ENCODE measurements at places on chromosomes 2 and 18.

- DNase-seq, result no peak
Observed at GRCh38 chr2:99811544-99811943, 321.7 kb upstream of the REV1 start.

- no peak for DNase-seq
Observed at GRCh38 chr18:47730795-47731194, 199.7 kb downstream of the SMAD2 start.

DNA sequence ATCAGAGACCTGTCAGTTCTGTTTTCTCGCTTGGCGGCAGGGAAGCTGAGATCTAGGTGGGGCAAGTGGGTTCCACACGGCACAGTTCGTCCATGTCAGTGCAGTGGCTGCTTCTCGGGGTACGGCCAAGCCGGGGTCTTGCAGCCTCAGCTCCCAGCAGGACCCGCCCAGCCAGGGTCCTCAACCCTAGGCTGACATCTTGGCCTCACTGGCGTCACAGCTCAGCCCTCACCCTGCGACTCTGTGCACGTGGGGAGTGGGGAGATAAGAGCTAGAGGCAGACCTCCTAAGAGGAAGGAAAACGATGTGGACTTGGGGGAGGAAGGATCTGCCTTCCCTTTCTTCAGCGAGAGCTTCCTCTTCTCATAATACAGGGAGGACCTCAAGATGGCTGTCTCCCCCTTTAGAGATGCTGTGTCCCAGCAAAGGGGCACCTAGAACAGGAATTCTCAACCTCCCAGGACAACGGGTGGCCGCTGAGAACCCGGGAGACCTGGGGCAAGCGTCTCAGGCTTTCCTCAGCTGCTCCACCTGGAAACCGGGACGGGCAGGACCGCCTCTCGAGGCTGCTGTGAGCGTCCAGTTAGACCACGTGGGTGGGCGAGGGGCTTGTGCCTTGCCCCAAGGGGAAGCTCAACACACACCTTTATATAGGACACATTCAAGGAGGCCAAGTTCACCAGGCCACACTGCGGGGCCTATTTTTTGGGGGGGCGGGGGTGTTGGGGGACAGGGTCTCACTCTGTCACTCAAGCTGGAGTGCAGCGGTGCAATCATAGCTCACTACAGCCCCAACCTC is 23.5 kb upstream of the KLF11 start:
- no peak for DNase-seq

DNA sequence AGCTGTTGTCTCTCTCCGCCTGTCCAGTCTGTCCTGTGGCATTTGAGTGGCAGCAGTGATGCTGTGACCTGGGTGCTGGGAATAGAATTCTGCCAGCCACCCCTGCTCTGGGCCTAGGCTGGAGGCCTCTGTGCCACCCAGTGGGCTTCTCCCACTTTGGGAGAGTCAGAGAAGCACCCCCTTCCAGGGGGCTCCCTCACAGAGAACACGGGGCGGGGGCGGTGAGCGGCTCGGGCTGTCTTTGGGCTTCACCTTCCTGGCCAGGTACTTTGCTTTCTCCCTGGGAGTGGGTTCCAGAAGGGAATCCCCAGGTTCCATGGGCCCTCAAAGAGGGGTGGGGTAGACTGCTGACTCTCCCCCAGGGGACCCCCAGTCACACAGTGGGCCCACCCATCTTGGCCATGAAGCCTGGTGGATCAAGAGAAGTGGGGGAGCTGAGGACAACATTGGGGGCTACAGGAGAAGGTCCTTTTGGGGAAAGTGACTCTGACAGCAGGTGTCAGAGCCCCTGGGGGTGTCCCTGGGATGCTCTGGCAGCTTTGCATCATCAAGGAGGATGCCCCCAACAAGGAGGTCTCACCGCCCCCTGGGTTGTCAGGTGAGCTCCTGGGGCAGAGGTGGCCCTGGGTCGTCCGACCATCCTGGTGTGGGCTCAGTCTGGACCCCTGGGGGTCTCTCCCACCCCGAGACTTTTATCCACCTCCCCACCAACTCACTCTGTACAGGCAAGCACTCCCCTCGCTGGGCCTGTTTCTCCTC is 18.8 kb upstream of the BOK start:
- no peak for DNase-seq

GRCh38 chr18:44958455-44958854 is 277.8 kb downstream of the SETBP1 start:
- no peak for DNase-seq

GRCh38 chr18:51121597-51121857 is 76.0 kb downstream of the MEX3C start:
- no peak for DNase-seq

GRCh38 chr2:85913884-85914881 is 25.4 kb upstream of the ST3GAL5 start:
- no peak for DNase-seq

GRCh38 chr18:25435149-25435782 is 83.3 kb upstream of the ZNF521 start:
- no peak for DNase-seq

GRCh38 chr18:13279181-13280069 is 60.9 kb downstream of the LDLRAD4 start:
- no peak for DNase-seq

GRCh38 chr2:204727368-204727767 is 182.1 kb downstream of the PARD3B start:
- DNase-seq, result no peak

DNA sequence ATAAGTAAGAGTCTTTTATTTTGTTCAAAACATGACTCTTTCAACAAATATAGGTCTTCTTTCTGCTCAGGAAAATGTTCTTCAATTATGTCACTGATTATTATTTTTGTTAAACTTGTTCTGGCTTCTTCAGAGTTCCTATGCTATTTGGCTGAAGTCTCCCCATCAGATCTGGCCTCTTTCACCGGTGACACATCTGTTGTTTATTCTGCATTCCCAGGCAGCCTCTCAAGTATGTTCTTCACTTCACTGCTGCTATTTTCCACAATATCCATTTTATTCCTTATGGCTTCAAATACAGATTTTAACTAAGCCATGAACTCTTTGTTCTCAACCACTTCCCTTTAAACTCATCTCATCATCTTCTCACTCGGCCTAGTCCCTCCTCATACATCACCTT is 45.7 kb downstream of the HDAC4 start:
- no peak for DNase-seq

GRCh38 chr2:155060896-155061295 is 362.4 kb downstream of the KCNJ3 start:
- no peak for DNase-seq

- no peak for DNase-seq
Observed at GRCh38 chr2:207480521-207481040, 49.2 kb upstream of the CREB1 start.

DNA sequence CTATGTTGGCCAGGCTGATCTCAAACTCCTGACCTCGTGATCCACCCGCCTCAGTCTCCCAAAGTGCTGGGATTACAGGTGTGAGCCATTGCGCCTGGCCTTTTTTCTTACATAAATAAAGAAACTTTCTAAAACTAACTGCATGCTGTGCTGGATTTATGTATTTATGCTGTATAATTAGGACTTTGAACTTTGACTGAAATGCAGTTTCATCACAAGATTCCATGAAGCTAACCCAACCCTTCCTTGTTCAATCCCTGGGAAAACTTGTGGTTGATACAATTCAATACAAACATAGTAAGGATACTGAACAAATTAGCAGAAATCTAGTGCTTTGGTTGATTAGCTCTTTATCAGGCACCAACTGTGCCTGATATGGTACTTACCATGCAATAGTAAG is 20.9 kb upstream of the SLC35F5 start:
- DNase-seq, result no peak

DNA sequence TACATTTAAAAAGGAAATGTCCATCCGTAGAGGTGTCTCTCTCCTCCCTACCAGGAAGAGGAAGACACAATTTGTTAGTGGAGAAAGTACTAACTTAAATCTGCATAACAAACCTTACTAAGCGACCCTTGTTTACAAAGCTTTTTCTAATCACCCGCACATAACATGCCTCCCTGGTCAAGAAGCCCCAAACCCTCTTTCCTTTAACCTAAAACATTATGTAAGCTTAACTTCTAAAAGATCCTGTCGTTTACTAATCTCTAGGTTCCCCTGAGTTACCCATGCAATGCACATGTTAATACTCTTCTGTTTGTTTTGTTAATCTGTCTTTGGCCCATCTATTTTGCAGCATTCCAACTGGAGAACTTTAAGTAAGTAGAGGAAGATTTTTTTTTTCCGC is 630.3 kb upstream of the NRXN1 start:
- no peak for DNase-seq

DNA sequence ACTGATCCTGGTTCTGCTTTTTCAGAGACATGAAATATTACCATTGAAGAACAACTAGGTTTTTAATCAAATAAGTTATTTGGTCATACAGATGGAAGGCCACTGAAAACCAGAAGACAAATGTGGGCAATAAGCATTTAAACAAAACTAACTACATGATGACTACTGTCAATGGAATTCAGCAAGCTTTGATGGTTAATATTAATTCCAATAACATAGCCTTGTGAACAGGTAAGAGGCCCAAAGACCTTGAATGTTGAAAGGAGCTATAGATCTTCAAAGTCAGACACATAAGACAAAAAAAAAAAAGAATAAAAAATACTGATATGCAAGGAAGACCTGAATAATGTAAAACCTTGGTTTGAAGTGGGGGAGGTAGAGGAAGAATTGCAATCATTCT is 1955.6 kb upstream of the CELF4 start:
- DNase-seq, result no peak

DNA sequence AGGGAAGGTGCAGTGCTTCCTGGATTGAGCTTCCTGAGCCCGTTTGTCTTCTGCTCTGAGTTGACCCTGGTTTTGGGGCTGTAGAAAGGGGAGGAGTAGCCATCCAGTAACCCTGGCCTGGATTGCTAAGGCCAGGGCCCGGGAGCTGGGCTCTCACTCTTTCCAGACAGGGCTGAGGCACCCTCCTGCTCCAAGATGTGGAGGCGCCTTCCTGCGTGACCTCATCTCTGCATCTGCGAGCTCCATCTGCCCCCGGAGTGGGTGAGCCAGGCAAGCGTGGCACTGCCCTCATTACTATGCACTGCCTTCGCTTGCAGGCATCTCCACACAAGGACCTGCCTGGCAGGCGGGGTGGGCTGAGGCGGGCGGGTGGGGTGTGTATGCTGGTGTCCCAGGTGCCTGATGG is 58.0 kb downstream of the RAB31 start:
- no peak for DNase-seq

- no peak for DNase-seq
Observed at GRCh38 chr2:136000502-136000901, 15.1 kb upstream of the DARS1 start.

DNA sequence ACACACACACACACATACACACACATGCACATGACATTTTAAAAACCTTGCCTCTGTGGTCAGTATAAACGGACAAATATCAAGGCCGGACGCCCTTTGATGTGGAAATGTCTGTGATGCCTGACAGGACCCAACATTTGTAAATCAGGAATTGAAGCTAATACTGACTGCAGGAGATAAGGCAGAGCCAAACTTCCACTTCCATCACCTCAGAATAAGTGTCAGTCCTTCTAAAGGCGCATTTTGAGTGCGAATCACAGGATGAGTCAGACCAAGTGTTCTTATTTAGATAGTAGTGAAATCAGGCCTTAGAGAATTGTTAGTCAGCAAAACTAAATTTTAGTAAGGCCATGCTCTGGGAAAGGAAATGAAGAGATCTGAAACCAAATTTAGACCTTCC is 211.7 kb upstream of the LRATD1 start:
- no peak for DNase-seq

DNA sequence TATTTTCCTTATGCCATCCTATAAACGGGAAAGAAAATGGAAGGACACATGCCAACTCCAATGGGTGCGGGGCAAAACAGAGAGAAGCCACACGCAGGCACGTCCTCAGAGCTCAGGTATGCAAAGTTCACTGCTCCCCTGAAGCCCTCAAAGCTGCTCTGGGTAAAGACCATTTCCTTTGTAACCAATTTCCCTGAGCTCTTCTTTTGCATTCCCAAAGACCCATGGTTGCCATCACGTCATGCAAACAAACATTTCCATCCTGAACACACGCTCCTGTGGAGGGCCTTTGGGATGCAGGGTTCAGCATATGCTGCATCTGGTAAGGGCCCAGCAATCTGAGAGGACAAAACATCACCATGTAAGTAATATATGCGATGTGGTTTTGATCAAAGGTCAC is 69.4 kb downstream of the EMILIN2 start:
- no peak for DNase-seq

- no peak for DNase-seq
Observed at GRCh38 chr2:200194746-200195145, 111.7 kb upstream of the SPATS2L start.

- no peak for DNase-seq
Observed at GRCh38 chr2:122530814-122531213, 775.4 kb downstream of the TSN start.

DNA sequence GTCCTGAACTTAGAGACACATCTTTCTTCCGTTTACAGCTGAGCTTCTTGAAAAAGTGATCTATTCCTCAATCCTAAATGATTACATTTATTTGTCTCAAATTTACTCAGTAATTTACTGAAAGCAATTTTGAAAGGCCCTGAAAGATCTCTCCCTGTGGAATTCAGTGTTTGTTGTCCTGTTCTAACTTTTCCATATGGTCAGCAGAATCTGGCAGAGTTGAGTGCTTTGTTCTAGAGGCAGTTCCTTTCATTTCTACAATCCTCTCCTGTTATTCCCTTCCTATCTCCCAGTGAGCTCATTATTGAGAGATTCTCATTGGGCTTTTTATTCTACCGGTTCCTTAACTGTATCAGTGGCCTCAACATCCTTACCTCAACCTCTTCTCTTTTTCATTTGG is 36.5 kb upstream of the REG3G start:
- DNase-seq, result no peak

- DNase-seq, result no peak
Observed at GRCh38 chr18:45954070-45954934, 12.8 kb downstream of the EPG5 start.

- DNase-seq, result no peak
Observed at GRCh38 chr2:46131-46470, 204 bp downstream of the FAM110C start.

GRCh38 chr2:72892506-72893173 is 5.4 kb downstream of the SPR start:
- DNase-seq, result peak; percentile 31

DNA sequence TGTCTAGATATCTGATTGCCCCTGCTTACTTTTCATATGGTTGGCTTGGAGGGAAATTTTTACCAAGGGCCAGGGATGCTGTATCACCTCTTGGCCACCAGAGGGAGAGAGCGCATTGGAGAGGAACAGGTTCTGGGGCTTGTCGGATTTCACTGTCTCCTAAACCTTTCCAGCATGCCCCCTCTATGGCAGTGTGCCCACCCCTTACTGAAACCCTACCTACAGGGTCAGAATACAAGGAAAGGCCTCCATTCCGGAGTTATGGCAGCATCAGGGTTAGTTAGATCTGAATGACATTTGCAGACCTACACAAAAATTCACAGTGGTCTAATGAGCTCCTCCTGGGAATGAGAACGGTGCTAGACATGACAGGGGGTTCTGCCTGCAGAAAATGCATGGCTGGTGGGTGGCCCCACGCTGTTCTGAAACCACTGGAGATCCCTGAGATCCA is 5.8 kb downstream of the SLC14A2 start:
- DNase-seq, result peak; percentile 13

- no peak for DNase-seq
Observed at GRCh38 chr2:44087714-44088092, 81.0 kb upstream of the PPM1B start.

- DNase-seq, result no peak
Observed at GRCh38 chr2:202376460-202377206, 506 bp downstream of the BMPR2 start.
